Stimulated activated CD4-positive, alpha-beta T cell treated with anti-CD3 and anti-CD28 coated beads, Interleukin-1b, Interleukin-23, amount 100 ng/mL, for 1 hour (primary cell): ENCODE measurements at places on chromosomes 3 and 15.

DNA sequence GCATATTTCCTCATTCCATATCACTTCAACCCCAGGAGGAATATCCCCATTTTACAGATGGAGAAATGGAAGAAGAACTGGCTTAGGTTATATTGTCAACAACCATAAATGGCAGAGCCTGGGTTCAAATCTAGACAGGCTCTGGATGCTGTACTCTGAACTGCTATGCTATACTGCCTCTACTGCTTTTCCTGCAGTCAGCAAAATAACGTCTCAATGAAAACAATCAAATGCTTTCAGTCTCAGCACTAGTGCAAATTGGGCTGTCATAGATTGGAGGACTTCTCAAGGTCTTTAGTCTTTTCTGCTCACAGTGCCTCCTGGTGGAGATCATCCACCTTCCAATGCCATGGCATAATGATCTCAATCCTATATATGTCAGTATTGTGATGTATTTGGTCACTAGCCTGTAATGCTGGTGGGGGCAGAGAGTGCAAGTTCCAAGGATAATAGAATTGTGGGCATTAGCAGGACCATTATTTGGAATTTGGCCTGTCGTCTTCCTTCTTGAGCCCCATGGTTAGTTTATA is 285.0 kb downstream of the CLSTN2 start:
- DNase-seq = no peak

DNA sequence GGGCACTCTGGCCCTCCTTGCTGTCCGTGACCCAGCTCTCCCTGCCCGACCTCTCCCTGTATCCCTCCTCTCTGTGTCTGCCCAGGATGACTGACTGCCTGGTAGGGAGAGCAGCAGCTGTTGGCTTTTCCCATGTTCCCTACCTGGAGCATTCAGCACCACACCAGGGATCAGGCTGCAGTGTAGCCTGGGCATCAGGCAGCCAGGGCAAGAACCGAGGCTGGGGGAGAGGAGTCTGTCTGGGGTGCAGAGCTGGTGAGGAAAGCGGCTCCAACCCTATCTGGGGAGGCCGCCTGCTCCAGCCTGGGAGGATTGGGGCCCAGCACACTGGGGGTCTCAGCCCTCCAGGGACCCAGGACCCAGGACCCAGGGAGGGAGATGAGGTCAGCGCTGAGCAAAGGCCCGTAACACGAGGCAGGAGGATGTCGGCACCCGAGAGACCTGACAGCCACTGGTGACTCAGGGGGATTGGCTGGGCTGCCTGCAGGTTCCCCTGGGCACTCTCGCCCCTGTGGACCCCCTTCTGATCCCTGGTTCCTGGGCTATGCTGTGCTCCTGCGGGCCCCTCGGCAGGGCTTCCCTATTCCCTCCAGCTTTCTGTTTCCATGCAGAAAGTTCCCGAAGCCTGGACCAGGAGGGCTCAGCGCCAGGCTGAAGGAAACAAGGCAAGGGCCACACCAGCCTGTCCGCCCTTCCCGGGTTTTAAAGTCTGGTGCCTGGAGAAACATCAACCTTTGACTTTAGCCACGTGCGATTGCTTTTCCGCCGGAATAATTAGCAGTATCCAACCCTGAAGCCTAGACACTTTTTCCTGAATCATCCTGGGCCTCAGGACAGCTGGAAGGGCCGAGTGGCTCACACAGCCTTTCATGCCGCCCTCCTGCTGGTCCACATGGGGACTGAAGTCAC is 128.2 kb upstream of the MEF2A start:
- no peak for DNase-seq

GRCh38 chr3:35817216-35817615 is 177.9 kb downstream of the ARPP21 start:
- DNase-seq = no peak

GRCh38 chr3:119508172-119508845 is 10.0 kb downstream of the TIMMDC1 start:
- no peak for DNase-seq

- DNase-seq = no peak
Measured at GRCh38 chr15:39051626-39052322, 487.2 kb upstream of the RASGRP1 start.

DNA sequence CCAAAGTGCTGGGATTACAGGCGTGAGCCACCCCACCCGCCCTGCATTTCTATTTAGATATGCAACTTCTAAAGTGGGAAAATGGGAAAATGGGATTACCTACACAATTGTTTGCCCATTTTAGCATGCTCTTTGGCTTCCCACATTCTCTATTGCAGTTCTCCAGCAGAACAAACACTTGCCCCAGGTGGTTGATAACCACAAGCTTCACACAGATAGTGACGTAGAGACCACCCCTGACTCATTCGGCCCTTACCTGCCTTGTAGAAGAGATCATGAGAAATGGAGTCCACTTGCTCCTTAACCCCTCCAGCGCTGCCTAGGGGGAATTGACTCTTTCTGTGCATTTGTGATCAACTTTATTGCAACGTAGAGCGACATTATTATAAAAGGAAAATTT is 83.2 kb upstream of the RAP2B start:
- DNase-seq = no peak

DNA sequence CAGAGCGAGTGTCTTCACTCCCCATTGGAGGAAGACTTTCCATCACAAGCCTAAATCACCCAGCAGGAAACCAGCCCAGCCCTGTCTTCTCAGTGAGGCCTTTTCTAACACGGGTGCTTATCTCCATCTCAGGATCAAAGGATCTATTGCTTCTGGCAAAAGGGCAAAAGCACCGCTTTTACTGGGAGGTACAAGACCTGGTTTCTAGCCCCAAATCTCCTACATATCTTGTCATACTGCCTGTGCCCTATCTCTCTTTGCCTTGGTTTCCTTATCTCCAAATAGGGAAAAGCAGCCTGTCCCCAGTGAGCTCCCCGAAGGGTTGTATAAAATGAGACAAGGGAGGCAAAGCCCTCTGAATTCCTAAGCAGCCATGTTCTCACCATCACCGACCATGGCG is 5.2 kb downstream of the GLB1 start:
- no peak for DNase-seq

- DNase-seq = no peak
Measured at GRCh38 chr15:33623010-33623409, 312.2 kb downstream of the RYR3 start.

GRCh38 chr3:162933656-162934055 is 1437.0 kb downstream of the OTOL1 start:
- no peak for DNase-seq

DNA sequence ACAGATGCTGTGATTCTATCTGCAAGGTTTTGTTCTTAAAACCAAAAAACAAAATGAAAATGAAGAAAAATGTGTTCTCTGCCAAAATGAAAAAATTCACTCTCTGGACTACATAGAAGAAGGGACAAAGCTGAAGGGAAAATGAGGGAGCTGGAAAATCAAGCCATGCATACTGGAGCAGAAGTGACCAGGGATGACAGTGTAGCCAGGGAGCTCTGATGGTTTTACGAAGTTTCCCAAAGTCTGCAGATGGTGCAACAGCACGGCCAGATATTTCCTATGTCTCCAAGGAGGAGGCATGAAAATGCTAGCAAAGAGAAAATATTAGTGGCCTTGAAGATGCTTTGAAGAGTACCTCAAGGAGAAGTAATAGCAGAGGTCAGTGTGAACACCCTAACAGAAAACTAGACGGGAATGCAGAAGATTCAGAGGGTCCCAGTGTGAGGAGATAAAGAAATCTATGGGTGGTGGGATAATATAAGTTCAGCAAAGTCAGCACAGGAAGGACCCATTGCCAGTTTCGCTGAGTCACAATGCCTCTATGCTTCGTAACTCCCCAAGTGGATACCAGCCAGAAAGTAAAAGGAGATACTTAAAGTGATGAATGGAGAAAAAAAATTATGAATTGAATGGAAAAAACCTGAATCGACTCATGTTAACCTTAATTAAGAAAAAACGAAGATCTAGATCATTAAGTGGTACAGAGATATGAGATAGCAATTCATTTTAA is 39.0 kb upstream of the POMGNT2 start:
- DNase-seq = no peak

- DNase-seq = no peak
Measured at GRCh38 chr3:150370122-150370602, 37.9 kb upstream of the TSC22D2 start.

- DNase-seq = no peak
Measured at GRCh38 chr15:101064795-101065569, 145.8 kb downstream of the LRRK1 start.

DNA sequence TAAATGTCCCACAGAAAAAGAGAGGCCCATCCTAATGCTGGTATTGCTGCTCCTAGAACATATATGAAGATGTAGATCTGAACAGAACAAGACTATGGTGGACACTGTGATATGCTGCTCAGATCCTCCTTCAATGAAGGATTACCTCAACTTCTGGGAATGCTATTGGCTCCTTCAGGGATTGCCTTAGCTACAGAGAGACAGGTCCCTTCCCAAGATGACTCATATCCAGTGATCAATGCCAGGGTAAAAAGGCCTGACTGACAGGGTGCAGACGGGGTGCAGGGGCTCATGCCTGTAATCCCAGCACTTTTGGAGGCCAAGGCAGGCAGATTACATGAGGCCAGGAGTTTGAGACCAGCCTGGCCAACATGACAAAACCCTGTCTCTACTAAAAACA is 20.5 kb upstream of the STAG1 start:
- DNase-seq = no peak

- DNase-seq = no peak
Measured at GRCh38 chr3:21446027-21446426, 305.0 kb downstream of the ZNF385D start.
